ENCODE measurements at places on chromosomes 7 and 10.

DNA sequence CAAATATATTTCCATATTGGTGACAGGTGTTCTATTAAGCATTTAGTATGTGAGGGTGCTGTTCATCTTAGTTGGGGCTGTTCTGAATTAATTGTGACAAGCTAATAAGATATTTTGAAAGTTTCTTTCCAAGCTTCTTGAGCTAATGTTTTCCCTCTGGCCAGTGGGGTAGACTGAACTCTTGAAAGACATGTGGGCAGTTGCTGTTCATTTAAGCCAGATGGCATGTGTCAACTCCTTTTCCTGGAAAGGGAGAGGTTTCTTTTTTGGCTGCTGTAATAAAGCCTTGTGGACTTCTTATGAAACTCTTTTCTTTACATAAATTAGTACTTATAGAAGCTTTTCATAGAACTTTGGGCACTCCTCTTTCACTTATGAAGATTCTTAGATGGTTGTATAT lies 21.7 kb downstream of the RAB18 start:
- no peak for DNase-seq

- DNase-seq: no peak
These were observed 215.9 kb downstream of the SH2D4B start for GRCh38 chr10:80753612-80754011.

- no peak for DNase-seq
These were observed 596.5 kb downstream of the NXPH1 start for GRCh38 chr7:9029681-9030530.

DNA sequence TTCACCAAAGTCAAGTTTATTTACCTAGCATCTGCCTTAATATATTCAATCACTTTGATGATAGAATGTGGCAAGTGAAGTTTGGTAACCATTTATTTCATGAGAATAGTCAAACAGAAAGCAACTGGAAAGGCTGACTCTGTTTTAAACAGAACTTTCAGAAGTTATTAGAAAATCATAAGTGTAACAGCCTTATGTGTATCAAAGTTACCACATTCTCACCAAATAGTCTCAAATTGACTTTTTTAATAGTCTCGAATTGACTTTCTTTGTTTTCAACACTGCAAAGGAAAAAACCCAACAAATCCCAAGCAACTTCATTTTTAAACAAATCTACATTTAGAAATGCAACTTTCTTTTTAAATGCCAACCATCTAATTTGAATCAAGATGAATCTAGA lies 29.5 kb downstream of the NAMPT start:
- DNase-seq: no peak
